CD4-positive, alpha-beta T cell treated with Interleukin-4 for 1 hour (primary cell): ENCODE measurements at places on chromosomes 1 and 21.

DNA sequence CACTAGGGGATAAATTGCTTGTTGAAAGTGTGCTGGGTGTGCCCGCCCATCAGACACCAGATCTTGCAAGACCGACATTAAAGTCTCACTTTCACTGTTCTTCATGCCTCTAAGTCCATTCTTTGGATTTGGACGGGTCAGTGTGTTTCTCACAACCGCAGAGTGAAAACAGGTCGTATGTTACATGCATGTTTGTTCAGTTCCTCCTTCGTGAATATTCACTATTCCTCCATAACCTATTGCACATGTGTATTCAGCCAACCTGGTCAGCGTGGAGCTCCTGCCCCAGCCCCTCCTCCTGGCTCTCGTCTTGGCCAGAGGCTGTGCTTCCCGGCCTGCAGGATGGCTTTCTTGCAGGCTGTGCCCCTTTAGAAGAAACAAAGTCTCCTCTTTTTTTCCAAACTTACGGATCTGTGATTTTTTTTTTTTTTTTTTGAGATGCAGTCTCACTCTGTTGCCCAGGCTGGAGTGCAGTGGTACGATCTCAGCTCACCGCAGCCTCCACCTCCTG is 2.2 kb upstream of the KRTAP10-6 start:
- no peak for DNase-seq

- DNase-seq = no peak
Measured at GRCh38 chr1:119808491-119808890, 2.8 kb downstream of the REG4 start.

- no peak for DNase-seq
Measured at GRCh38 chr1:204706838-204707509, 21.4 kb upstream of the LRRN2 start.

DNA sequence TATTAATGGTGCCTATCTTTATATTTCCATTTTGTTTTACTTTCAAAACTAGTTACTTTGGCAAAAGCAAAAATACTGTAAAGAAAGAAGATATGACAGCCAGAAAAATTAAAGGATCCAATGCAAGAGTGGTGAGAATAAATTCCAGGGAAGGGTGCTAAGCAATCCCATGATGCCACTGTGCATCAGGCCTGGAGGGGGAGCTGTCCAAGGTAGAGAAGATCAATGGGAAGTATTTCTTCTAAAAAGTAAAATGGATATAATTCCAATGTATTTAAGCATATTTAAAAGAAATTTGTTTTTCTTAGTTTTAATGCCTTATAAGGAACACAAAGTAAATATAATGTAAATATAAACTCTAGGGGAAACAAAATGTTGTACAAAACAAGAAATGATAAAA is 1382.2 kb upstream of the B3GALT2 start:
- no peak for DNase-seq

- DNase-seq = no peak
Measured at GRCh38 chr1:106698660-106699059, 357.8 kb upstream of the PRMT6 start.

DNA sequence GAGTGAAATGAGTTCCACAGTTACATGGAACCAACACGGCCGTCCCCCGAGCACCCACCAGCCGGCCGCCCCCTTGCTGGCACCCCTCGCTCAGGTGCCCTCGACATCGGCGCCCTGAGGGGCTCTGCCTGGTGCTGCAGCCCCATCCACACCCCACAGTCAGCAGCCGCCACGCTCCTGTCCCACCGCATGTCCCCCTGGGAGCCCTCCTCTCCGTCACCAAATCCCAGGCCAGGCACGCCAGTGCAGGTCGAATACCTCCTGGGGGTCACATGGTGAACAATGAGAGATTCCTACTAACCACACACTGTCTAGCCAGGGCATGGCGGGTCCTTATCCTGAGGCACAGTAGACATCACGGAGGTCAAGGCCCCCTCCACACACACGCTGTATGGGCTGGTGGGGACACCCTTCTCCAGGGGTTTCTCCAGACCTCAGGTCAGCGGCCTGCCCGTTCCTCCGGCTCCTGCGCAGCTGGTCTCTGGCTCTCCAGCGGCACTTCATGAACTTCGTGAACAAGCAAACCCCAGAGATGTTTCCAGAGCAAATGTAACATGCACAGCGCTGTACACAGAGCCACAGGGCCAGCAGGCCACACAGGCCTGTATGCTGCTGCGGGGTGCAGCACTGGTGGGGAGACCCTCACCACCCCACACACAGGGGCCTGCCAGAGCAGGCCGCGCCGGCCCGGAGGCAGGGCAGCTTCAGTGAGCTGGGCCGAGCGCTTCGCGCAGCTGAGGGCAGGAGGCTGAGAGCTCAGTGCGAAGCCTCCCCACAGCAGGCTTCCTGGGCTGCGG is 21.8 kb downstream of the POFUT2 start:
- DNase-seq = no peak

GRCh38 chr1:228400237-228400651 is 6.4 kb downstream of the TRIM11 start:
- DNase-seq = no peak

GRCh38 chr1:215710036-215710898 is 143.2 kb downstream of the KCTD3 start:
- no peak for DNase-seq

GRCh38 chr1:18047122-18047521 is 60.5 kb upstream of the IGSF21 start:
- no peak for DNase-seq

DNA sequence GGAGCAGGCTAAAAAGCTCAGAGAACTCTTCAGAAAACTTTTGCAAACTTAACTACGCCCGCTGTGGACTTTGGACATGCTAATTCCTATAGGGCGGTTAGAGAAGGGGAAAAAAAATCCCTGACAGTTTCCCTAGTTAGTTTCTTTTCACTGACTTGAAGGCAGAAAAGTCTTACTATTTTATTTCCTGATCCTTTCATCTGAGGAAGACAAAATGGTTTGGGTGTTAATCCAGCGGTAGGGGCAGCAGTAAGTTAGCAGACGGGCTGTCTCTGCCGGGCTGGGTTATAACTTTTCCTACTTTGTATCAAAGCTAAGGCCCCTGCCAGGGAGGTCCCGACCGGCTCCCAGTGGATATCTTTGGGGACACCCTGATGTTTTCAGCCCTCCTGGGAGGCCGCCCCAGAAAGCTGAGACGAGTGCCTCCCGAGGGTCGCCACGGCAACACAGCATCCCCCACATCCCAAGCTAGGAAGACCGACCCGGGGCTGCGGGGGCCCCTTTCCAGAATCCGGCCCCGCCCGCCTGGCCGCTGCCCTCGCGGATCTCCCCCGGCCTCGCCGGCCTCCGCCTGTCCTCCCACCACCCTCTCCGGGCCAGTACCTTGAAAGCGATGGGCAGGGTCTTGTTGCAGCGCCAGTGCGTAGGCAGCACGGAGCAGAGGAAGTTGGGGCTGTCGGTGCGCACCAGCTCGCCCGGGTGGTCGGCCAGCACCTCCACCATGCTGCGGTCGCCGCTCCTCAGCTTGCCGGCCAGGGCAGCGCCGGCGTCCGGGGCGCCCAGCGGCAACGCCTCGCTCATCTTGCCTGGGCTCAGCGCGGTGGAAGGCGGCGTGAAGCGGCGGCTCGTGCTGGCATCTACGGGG is 162.6 kb downstream of the RUNX1 start:
- peak; percentile 25 for DNase-seq

GRCh38 chr1:89975540-89976125 is 19.3 kb upstream of the ZNF326 start:
- no peak for DNase-seq

DNA sequence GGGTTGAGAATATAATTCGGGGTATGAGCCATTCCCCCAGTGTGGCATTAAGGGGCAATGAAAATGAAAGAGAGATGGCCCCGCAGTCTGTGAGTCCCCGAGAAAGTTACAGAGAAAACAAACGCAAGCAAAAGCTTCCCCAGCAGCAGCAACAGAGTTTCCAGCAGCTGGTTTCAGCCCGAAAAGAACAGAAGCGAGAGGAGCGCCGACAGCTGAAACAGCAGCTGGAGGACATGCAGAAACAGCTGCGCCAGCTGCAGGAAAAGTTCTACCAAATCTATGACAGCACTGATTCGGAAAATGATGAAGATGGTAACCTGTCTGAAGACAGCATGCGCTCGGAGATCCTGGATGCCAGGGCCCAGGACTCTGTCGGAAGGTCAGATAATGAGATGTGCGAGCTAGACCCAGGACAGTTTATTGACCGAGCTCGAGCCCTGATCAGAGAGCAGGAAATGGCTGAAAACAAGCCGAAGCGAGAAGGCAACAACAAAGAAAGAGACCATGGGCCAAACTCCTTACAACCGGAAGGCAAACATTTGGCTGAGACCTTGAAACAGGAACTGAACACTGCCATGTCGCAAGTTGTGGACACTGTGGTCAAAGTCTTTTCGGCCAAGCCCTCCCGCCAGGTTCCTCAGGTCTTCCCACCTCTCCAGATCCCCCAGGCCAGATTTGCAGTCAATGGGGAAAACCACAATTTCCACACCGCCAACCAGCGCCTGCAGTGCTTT is 9.4 kb downstream of the PROX1 start:
- DNase-seq = no peak

DNA sequence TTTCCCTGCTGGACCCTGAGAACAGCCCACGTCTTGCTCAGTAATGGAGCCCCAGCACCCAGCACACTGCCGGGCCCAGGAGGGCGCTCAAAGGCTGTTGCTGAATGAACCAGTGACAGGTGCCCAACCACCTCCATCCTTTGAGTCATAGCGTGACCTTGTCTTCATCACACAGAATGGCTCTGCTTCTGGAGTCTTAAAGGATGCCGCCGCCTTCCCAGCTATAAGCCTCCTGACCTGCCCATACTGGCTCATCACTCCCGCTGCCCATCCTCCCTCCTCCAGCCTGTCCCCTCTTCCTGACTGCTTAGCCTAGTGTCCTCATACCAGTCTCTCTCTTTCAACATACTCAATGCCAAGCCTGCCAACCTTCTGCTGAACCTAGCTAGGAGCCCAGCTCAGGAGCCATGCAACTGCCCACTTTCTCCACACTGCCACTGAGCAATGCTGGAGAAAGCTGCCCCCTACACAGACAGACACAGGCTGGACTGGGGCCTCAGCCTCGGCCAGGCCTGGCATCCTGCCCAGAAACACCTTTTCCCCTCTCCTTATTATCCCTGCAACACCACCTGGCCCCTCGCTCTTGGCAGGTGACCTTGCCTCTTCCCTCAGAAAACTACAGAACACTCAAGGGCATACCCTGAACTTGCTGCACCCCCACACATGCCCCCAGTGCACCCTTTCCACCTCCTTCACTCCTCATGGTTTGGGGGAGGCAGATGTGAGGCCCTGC is 14.1 kb downstream of the TTC39A start:
- no peak for DNase-seq

GRCh38 chr21:45818904-45819285 is 162.7 kb upstream of the COL6A1 start:
- DNase-seq = no peak
